Lung (tissue), 17 donors: ENCODE measurements at places on chromosomes 2 and 18.
A peak's percentile ranks its signal among the peaks of the same experiment; 100 is the strongest.

GRCh38 chr2:156541706-156542105 lies 105.5 kb downstream of the GPD2 start:
- H3K4me3 ChIP-seq: no peak overlapping the region
- peak; percentile 24 for DNase-seq
- no peaks in the 10 kb centered on the region for H3K4me1 ChIP-seq
- H3K36me3 ChIP-seq: no peaks in the 10 kb centered on the region
- no peaks in the 10 kb centered on the region for H3K27me3 ChIP-seq

GRCh38 chr2:237791977-237792727 lies 6.4 kb upstream of the RBM44 start:
- no peaks in the 10 kb centered on the region for H3K36me3 ChIP-seq
- DNase-seq: no peak
- H3K27me3 ChIP-seq: no peaks in the 10 kb centered on the region
- H3K4me1 ChIP-seq: no peaks in the 10 kb centered on the region
- H3K27ac ChIP-seq: no peak overlapping the region
- no peak overlapping the region for H3K4me3 ChIP-seq

- no peaks in the 10 kb centered on the region for H3K4me1 ChIP-seq
- peak; percentile 37 for DNase-seq
- H3K4me3 ChIP-seq: no peak overlapping the region
- no peaks in the 10 kb centered on the region for H3K27me3 ChIP-seq
- no peaks in the 10 kb centered on the region for H3K36me3 ChIP-seq
- peak overlapping the region; percentile 88 for H3K27ac ChIP-seq
These were observed 34.5 kb upstream of the RAB31 start for GRCh38 chr18:9673296-9674251.

DNA sequence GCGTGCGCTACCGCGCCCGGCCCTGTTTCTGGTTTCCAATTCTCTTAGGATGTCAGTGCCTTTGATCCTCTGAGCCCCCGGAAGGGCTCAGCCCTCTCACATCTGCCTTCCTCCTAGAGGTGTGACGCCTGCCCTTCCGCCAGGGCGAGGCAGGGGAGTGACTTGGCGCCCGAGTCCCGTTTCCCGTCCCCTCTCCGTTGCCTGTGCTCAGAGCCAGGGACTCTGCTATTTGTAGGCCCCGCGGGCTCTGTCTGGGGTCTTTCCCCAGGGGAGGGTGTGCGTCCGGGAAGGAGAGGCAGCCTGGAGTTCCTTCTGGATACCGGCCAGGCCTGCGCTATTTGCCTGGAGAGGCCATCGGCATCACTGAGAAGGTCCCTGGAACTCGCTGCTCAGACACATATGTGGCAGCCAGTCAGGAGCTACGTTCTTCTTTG lies 103.7 kb upstream of the TAF1B start:
- peak; percentile 87 for DNase-seq
- H3K4me1 ChIP-seq: peaks cover 21% of the 10 kb centered on the region
- H3K27ac ChIP-seq: peak overlapping the region; percentile 73
- H3K36me3 ChIP-seq: no peaks in the 10 kb centered on the region
- no peak overlapping the region for H3K4me3 ChIP-seq
- H3K27me3 ChIP-seq: no peaks in the 10 kb centered on the region

- no peak overlapping the region for H3K4me3 ChIP-seq
- no peak for DNase-seq
- no peaks in the 10 kb centered on the region for H3K27me3 ChIP-seq
- no peak overlapping the region for H3K27ac ChIP-seq
- H3K36me3 ChIP-seq: no peaks in the 10 kb centered on the region
These were observed 135.0 kb downstream of the LAMA3 start for GRCh38 chr18:23824240-23824639.

DNA sequence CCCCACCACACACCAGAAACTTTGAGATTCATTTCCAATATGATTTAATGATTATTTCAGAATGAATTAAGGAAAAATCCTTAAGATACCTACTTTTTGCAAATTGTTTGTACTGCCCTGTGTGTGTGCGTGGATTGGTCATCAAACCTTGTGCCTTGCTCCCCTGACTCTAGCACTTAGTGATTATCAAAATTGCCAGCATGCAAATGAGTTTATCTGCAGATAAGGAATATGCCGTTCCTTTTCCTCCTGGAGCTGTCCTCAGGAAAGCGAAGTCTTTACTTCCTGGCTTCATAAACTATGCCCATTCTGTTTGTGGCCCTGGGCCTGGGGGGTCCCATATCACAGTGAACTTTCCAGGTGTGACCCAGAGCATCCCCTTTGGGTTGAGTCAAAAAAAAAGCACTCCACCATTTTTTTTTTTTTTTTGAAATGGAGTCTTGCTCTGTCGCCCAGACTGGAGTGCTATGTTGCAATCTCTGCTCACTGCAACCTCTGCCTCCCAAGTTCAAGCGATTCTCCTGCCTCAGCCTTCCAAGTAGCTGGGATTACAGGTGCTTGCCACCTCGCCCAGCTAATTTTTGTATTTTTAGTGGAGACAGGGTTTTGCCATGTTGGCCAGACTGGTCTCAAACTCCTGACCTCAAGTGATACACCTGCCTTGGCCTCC lies 11.4 kb downstream of the CHMP1B start:
- no peak for DNase-seq
- no peak overlapping the region for H3K4me3 ChIP-seq
- no peak overlapping the region for H3K27ac ChIP-seq
- H3K4me1 ChIP-seq: peaks cover 9% of the 10 kb centered on the region
- no peaks in the 10 kb centered on the region for H3K27me3 ChIP-seq
- H3K36me3 ChIP-seq: no peaks in the 10 kb centered on the region

DNA sequence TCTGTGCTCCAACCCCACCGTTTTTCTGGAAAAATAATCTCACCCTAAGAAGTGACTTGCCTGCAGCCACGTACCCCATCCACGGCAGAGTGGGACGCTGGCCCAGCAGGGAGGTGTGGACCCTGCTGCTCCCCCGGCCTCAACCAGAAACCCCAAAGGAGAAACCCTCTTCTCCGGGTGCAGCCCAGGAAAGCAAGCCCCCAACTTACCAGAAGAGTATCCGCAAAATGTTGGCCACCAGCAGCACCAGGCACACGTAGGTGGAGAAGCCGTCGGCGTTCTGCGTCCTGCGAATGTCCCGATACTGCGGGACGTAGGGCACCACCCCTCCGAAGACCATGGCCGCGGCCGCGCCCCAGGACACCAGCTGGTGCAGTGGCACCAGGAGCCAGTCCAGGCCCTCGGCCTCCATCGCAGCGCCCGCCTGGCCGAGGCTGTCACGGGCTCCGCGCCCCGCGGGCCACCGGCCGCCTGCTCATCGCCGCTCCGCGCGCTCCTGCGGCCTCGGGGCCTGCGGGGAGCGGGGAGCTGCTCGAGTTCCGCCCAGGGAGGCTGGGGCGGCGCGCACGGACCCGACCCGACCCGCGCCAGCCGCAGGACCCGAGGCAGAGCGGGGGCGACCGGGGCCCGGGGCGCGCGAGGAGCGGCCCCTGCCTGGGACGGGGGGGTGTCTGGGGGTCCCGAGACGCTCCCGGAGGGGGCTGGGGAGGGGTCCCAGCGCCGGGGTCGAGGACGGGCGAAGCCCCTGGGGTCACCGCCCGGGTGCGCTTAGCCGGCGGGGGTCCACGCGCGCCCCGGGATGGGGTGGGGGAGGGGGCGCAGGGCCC lies 725 bp downstream of the SLC66A2 start:
- peak overlapping the region; percentile 78 for H3K27ac ChIP-seq
- peaks cover 13% of the 10 kb centered on the region for H3K4me1 ChIP-seq
- H3K4me3 ChIP-seq: peak overlapping the region; percentile 80
- no peaks in the 10 kb centered on the region for H3K27me3 ChIP-seq
- no peak for DNase-seq
- H3K36me3 ChIP-seq: peaks cover 6% of the 10 kb centered on the region

DNA sequence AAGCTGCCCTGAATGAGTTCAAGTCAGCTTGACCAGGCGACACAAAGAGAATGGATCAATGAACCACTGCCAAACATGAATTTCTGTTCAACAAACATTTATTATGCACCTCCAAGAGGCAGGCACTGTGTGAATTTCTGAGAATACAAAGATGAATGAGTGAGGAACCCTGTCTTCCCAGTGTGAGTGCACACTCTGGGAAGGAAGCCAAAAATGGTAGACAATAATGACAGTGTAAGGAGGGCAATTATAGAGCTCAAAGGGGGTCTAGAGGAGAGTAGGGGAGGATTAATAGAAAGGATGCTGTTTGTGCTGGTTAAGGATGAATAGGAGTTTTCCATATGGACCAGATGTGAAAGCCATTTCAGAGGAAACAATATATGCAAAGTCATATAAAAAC lies 213.4 kb downstream of the DCC start:
- H3K27me3 ChIP-seq: no peaks in the 10 kb centered on the region
- no peak overlapping the region for H3K27ac ChIP-seq
- no peaks in the 10 kb centered on the region for H3K4me1 ChIP-seq

- H3K36me3 ChIP-seq: no peaks in the 10 kb centered on the region
- no peak within 1 kb of the TSS for H3K4me3 ChIP-seq
These were observed at the start of gene SCN2A for GRCh38 chr2:165239230-165239629. SCN2A (plus strand) TSS chr2:165239414; CDS start chr2:165295824, 56,410 bp downstream.

DNA sequence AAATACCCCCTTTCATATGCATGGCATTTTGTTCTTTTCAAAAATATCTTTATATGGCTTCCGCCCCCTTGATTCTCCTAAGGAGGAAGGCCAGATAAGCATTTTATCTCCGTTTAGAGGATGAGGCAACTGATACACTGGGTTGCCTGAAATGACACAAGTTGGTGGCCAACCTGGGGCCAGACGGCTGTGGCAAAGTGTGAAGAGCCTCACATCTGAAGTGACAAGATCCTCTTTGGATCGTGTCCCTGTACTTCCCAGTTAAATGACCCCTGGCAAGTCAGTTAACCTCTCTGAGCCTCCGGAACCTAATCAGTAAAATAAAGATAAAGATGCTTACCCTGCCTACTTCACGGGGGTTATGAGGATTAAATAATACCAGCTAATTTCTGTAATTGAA lies 4.6 kb downstream of the SETBP1 start:
- H3K27me3 ChIP-seq: no peaks in the 10 kb centered on the region
- DNase-seq: no peak
- no peaks in the 10 kb centered on the region for H3K36me3 ChIP-seq
- H3K4me3 ChIP-seq: no peak overlapping the region
- peaks cover 11% of the 10 kb centered on the region for H3K4me1 ChIP-seq
- no peak overlapping the region for H3K27ac ChIP-seq

DNA sequence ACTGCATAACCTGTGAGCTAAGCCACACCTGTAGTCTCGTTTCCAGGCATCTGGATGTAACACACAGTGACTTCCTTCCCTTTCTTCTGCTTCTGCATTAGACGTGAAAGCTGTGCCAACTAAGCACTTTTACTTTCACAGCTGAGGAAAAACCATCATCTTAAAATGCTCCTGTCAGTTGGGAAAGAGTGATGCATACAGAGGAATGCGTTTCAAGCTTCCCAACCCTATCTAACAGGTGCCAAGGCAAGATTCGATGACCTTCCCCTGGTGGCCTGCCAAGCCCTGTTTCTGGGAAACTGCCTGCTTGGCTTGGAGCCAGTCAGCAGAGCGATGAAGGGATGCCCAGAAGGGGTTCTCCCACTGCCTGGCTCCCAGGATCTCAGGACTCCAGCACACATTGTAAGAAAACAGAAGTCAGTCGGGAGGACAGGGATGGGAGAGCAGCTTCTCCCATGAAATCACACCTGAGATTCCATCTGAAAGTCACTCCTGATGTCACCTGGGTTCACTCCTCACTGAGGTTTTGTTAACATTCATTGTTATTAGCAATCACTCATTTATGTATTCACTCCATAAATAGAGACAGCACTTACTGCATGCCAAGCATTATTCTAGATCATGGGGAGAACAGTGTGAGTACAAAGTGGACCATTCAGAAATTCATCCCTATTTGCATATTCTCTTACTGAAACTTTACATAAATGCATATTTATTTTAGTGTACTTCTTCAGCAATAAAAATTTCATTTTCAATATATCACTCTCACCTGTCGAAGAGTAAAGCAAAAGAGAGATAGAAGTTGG lies 64.1 kb downstream of the DTNA start:
- no peaks in the 10 kb centered on the region for H3K36me3 ChIP-seq
- no peak overlapping the region for H3K27ac ChIP-seq
- no peak for DNase-seq

GRCh38 chr18:59623456-59624368 lies 73.5 kb downstream of the CCBE1 start:
- no peak overlapping the region for H3K4me3 ChIP-seq
- H3K27ac ChIP-seq: no peak overlapping the region
- H3K36me3 ChIP-seq: no peaks in the 10 kb centered on the region
- no peaks in the 10 kb centered on the region for H3K27me3 ChIP-seq
- peak; percentile 44 for DNase-seq

DNA sequence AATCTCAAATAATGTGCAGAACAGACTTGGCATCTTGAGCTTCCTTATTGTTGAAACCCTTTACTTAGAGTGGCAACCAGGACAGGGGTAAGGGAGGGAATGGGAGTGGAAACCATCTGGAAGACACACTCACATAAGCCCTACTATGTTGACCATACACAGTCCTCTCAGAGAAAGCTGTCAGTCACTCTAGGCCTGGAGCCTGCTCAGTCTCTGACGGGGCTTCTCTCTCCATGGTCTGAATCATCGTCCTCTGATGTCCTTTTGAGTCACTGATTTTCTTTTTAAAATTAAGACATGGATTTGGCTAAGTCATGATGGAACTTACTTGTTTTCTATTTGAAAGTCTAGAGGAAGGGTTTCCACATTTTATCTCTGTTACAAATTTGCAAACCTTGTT lies 74.0 kb downstream of the MYO1B start:
- no peak overlapping the region for H3K27ac ChIP-seq
- H3K4me3 ChIP-seq: no peak overlapping the region
- peaks cover 5% of the 10 kb centered on the region for H3K4me1 ChIP-seq

DNA sequence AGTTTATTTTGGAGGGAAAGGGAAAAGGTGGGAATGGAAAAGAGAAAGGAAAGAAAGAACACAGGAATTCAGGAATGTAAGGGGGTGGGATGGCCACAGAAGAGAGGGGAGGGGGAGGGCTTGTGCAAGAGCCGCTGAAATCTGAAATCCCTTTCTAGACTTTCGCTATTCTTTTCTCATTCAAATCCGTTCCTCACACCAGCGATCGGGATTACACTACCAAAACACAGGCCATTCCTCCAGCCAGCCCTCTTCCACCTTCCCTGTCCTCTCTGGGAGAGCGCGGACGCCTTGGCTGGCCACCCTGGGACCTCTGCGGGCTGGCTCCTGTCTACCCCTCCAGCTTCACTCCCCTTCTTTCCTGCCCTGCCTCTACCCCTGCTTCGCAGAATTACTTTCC lies 102.3 kb downstream of the CDCA7 start:
- no peak overlapping the region for H3K4me3 ChIP-seq
- DNase-seq: no peak
- H3K27me3 ChIP-seq: no peaks in the 10 kb centered on the region
- no peaks in the 10 kb centered on the region for H3K4me1 ChIP-seq
- H3K36me3 ChIP-seq: no peaks in the 10 kb centered on the region

- no peaks in the 10 kb centered on the region for H3K36me3 ChIP-seq
- DNase-seq: no peak
- no peak overlapping the region for H3K4me3 ChIP-seq
- no peaks in the 10 kb centered on the region for H3K27me3 ChIP-seq
These were observed 235.1 kb downstream of the EPHA4 start for GRCh38 chr2:221336967-221337366.
